ENCODE measurements at places on chromosomes 4 and X. TPM values are rescaled to one million over a fixed set of nuclear protein-coding genes. Genes with fewer than 3 reads are reported as not detected.

- H3K4me1 ChIP-seq, result no peaks in the 10 kb centered on the region
- H3K36me3 ChIP-seq, result no peaks in the 10 kb centered on the region
- no peak for DNase-seq
- H3K27ac ChIP-seq, result no peak overlapping the region
Measured at GRCh38 chr4:10765386-10765785, 80.8 kb upstream of the CLNK start.

DNA sequence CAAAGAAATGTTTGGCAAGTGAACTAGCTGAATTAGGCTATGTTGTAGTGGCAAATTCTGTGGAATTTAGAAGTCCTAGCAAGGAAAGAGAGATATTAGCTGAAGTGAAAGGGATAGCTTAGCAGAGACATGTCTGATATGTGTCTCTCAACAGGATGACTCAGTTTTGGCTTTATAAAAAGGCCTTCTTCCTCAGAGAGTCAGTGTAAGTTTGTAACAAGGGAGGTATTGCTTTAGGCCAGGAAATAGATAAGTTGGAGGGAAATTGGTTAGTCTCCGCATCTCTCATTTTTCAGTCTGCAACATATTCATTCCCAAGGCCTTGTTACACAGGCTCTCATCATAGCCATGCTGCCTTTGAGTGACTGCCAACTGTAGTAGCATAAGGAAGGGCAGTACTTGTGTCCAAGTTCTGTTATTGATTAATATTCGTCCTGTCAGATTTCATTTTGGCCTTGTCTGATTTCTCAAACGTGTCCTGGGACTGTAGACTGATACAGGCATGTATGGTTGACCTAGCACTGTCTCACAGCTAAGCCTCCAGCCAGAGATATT lies 4.0 kb downstream of the TMEM164 start:
- H3K27ac ChIP-seq, result no peak overlapping the region
- peaks cover 31% of the 10 kb centered on the region for H3K4me1 ChIP-seq
- H3K4me3 ChIP-seq, result no peak overlapping the region
- peaks cover 23% of the 10 kb centered on the region for H3K36me3 ChIP-seq

Gene TMEM35A
- total RNA-seq, result not detected

- H3K4me3 ChIP-seq, result no peak overlapping the region
- H3K27ac ChIP-seq, result no peak overlapping the region
- no peaks in the 10 kb centered on the region for H3K27me3 ChIP-seq
- no peaks in the 10 kb centered on the region for H3K4me1 ChIP-seq
- no peaks in the 10 kb centered on the region for H3K36me3 ChIP-seq
Measured at GRCh38 chr4:65450899-65451298, 219.4 kb downstream of the EPHA5 start.

Gene POU3F4
- total RNA-seq, result not detected

Gene CTAG1B
- not detected for total RNA-seq

- H3K36me3 ChIP-seq, result no peaks in the 10 kb centered on the region
- H3K4me3 ChIP-seq, result no peak overlapping the region
- H3K27ac ChIP-seq, result no peak overlapping the region
- DNase-seq, result no peak
- no peaks in the 10 kb centered on the region for H3K27me3 ChIP-seq
Measured at GRCh38 chrX:44173219-44173618, 170.3 kb downstream of the EFHC2 start.

Gene RASGEF1B
- 2.4 TPM for total RNA-seq

- peaks cover 5% of the 10 kb centered on the region for H3K27me3 ChIP-seq
- no peaks in the 10 kb centered on the region for H3K36me3 ChIP-seq
- no peak for DNase-seq
- H3K4me3 ChIP-seq, result no peak overlapping the region
- no peaks in the 10 kb centered on the region for H3K4me1 ChIP-seq
Measured at GRCh38 chr4:139824882-139825522, 159.4 kb downstream of the MGST2 start.

DNA sequence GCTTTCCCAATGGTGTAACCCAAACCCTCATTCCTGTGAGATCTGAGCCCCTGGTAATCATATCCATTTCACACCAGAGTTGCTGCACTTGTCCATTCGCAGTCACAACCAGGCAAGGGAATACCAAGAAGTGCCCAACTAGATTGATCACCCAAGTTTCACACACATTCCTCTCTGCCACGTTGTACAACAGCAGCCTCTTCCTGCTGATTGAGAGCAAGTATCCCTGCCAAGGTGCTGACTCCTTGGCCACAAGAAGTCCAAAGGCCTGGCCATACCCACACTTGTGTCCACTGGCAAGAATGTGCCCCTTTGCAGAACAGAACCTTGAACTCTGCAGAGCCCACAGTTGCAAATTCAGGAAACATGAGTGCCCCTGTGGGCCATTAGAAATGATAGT lies 6.5 kb upstream of the ACOT9 start:
- no peak overlapping the region for H3K4me3 ChIP-seq
- H3K27ac ChIP-seq, result no peak overlapping the region
- H3K27me3 ChIP-seq, result no peaks in the 10 kb centered on the region
- H3K36me3 ChIP-seq, result no peaks in the 10 kb centered on the region

- H3K27ac ChIP-seq, result no peak overlapping the region
- no peaks in the 10 kb centered on the region for H3K4me1 ChIP-seq
- H3K36me3 ChIP-seq, result no peaks in the 10 kb centered on the region
- no peaks in the 10 kb centered on the region for H3K27me3 ChIP-seq
- no peak for DNase-seq
Measured at GRCh38 chrX:153446950-153447580, 1.2 kb upstream of the TREX2 start.

DNA sequence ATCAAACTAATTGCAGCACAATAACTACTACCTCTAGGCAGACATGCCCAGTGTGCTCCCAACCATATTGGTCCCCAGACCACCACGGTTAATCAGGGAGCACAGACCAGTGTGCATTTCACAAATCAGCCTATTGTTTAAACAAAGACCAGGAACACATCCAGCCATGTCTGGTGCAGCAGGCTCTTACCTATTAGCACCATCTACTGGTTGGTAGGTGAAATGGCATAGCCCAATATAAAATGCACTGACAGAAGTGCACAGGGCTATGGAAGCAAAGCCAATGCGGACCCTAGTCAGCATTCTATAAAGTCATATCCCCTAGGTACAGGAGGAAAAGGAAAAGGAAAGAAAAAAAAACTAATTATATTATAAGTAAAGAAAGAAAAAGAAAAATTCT lies 15.5 kb upstream of the CYLC1 start:
- DNase-seq, result no peak
- no peaks in the 10 kb centered on the region for H3K27me3 ChIP-seq
- H3K36me3 ChIP-seq, result no peaks in the 10 kb centered on the region
- H3K4me3 ChIP-seq, result no peak overlapping the region
- no peaks in the 10 kb centered on the region for H3K4me1 ChIP-seq
- no peak overlapping the region for H3K27ac ChIP-seq

GRCh38 chr4:113440371-113440770 lies 321.2 kb downstream of the CAMK2D start:
- H3K4me3 ChIP-seq, result no peak overlapping the region
- H3K27me3 ChIP-seq, result no peaks in the 10 kb centered on the region
- no peaks in the 10 kb centered on the region for H3K36me3 ChIP-seq
- H3K27ac ChIP-seq, result no peak overlapping the region
- peaks cover 19% of the 10 kb centered on the region for H3K4me1 ChIP-seq
- DNase-seq, result no peak

DNA sequence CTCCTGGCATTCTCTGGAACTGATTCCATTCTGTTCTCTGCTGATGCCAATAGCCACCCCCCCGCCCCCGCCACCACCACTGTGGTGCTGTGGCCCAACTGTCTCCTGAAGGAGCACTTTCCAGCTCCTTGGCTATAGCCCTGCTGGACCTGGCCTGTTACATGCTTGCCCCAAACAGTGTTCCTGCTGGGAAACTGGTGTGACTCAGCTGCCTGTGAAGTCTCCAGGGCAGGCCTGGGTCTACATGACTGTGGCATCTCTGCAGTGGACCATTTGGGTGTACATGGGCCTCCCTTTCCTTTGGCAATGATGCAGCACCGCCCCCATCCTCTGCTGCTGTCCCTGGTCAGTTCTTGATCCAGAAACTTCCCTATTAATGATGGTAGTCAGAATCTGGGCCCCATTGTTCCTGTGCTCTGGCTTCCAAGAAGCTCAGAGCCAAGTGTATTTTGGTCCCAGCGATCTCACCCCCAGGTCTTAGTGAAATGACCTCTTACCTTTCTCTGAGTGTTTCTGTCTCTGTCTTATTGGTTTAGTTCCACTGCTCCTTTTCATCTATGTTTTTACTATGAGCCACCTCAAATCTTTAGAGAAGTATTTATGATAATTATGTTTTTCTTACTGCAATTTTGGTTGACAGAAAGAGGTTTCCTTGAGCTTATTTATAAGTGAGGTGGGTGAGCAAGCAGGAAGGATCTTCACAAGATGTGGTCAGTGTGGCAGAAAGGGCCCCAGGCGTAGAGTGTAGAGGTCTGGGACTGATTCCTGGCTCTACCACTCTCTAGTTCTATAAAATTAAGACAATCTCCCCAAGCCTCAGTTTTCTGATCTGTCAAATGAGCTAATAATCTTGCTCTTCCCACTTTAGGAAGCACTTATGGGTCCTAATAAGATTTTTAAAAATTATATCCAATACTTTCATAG lies 210.7 kb upstream of the EOLA2 start:
- H3K4me3 ChIP-seq, result no peak overlapping the region
- H3K27me3 ChIP-seq, result peaks cover 2% of the 10 kb centered on the region
- H3K36me3 ChIP-seq, result no peaks in the 10 kb centered on the region
- H3K4me1 ChIP-seq, result peaks cover 3% of the 10 kb centered on the region

GRCh38 chrX:136336623-136337022 lies 35.9 kb downstream of the ADGRG4 start:
- H3K27ac ChIP-seq, result no peak overlapping the region
- no peak overlapping the region for H3K4me3 ChIP-seq
- H3K27me3 ChIP-seq, result peaks cover 8% of the 10 kb centered on the region
- no peaks in the 10 kb centered on the region for H3K4me1 ChIP-seq
- no peak for DNase-seq
- H3K36me3 ChIP-seq, result no peaks in the 10 kb centered on the region

DNA sequence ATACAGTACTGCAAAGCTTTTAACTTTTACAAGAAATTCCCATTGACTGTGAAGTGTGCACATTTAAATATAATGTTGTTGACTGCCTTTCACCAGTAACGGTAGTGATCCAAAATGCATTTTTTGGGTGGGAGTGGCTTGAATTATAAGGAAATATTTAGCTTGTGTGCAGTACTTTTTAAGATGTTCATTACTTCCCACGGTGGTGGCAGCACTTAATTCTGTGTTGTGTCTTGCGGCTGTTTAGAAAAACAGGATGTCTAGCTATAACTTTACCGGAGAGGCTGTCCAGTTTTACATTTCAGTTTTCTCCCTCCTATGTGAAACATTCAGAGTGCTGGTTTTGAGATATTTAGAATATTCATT lies 1.7 kb downstream of the TMEM131L start:
- DNase-seq, result peak; percentile 38
- peaks cover 63% of the 10 kb centered on the region for H3K4me1 ChIP-seq
- peak overlapping the region; percentile 84 for H3K4me3 ChIP-seq
- H3K36me3 ChIP-seq, result peaks cover 34% of the 10 kb centered on the region
- H3K27me3 ChIP-seq, result peaks cover 2% of the 10 kb centered on the region

Gene STOX2
- total RNA-seq, result not detected

DNA sequence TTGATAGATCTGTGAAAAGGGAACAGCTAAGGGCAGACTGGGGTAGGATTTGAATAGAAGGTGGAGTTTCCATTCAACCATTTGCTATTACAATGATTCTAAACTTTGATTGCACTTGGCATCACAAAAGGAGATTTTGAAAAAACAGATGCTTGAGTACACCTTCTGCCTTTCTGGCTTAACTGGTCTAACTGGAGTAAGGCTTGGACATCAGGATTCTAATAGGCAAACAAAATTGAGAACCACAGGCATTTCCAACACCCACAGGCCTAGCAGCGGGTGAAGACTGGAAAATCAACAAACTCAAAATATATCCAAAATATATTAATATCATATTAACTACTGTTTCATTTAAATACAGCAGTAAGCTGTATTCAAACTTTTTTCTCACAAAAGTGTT lies 1.9 kb upstream of the VEGFC start:
- no peaks in the 10 kb centered on the region for H3K36me3 ChIP-seq
- no peak overlapping the region for H3K4me3 ChIP-seq
- DNase-seq, result no peak
- peaks cover 6% of the 10 kb centered on the region for H3K4me1 ChIP-seq
- H3K27me3 ChIP-seq, result peaks cover 35% of the 10 kb centered on the region

- H3K4me1 ChIP-seq, result no peaks in the 10 kb centered on the region
- H3K36me3 ChIP-seq, result no peaks in the 10 kb centered on the region
- H3K4me3 ChIP-seq, result no peak overlapping the region
- no peak overlapping the region for H3K27ac ChIP-seq
- H3K27me3 ChIP-seq, result peaks cover 26% of the 10 kb centered on the region
- DNase-seq, result no peak
Measured at GRCh38 chr4:140743194-140743931, 12.8 kb downstream of the TBC1D9 start.

Gene TREX2
- total RNA-seq, result 1.1 TPM

- DNase-seq, result no peak
- H3K4me3 ChIP-seq, result no peak overlapping the region
- H3K27ac ChIP-seq, result no peak overlapping the region
- H3K4me1 ChIP-seq, result no peaks in the 10 kb centered on the region
Measured at GRCh38 chrX:16418650-16419049, 231.3 kb upstream of the S100G start.

Gene NDP
- total RNA-seq, result not detected

Gene P2RY8
- total RNA-seq, result 177 TPM

GRCh38 chr4:183989461-183989860 lies 84.4 kb downstream of the STOX2 start:
- no peak overlapping the region for H3K4me3 ChIP-seq
- DNase-seq, result no peak
- no peaks in the 10 kb centered on the region for H3K36me3 ChIP-seq
- no peak overlapping the region for H3K27ac ChIP-seq

GRCh38 chr4:20464381-20464780 lies 212.7 kb downstream of the SLIT2 start:
- H3K4me3 ChIP-seq, result no peak overlapping the region
- DNase-seq, result no peak
- no peaks in the 10 kb centered on the region for H3K4me1 ChIP-seq
- H3K27ac ChIP-seq, result no peak overlapping the region
- no peaks in the 10 kb centered on the region for H3K27me3 ChIP-seq

Gene DIPK2B
- not detected for total RNA-seq

Gene RNF150
- total RNA-seq, result not detected

Gene SMPX
- not detected for total RNA-seq

GRCh38 chr4:34271479-34272355 lies 1972.6 kb downstream of the ARAP2 start:
- DNase-seq, result no peak
- H3K36me3 ChIP-seq, result no peaks in the 10 kb centered on the region
- H3K4me1 ChIP-seq, result no peaks in the 10 kb centered on the region
- no peak overlapping the region for H3K27ac ChIP-seq

GRCh38 chr4:124863040-124863545 lies 150.6 kb upstream of the ANKRD50 start:
- H3K4me3 ChIP-seq, result no peak overlapping the region
- DNase-seq, result no peak
- no peaks in the 10 kb centered on the region for H3K36me3 ChIP-seq
- H3K27ac ChIP-seq, result no peak overlapping the region
- no peaks in the 10 kb centered on the region for H3K4me1 ChIP-seq

- DNase-seq, result no peak
- no peaks in the 10 kb centered on the region for H3K4me1 ChIP-seq
- no peaks in the 10 kb centered on the region for H3K36me3 ChIP-seq
- peaks cover 21% of the 10 kb centered on the region for H3K27me3 ChIP-seq
- H3K4me3 ChIP-seq, result no peak overlapping the region
Measured at GRCh38 chr4:183967266-183967665, 62.2 kb downstream of the STOX2 start.

Gene DCAF8L2
- not detected for total RNA-seq

Data from activated CD4-positive, alpha-beta memory T cell treated with anti-CD3 and anti-CD28 coated beads, Interleukin-2, amount 10 ng/mL, durations not matched to agents 7 days and 5 days (primary cell).